ENCODE measurements at places on chromosomes 16 and 17.

GRCh38 chr17:74252211-74252610 lies 21.8 kb upstream of the DNAI2 start:
- no peak for DNase-seq

GRCh38 chr16:20801278-20801677 lies 5.0 kb downstream of the ERI2 start:
- no peak for DNase-seq

GRCh38 chr16:79195938-79196337 lies 404.6 kb downstream of the MAF start:
- no peak for DNase-seq

- DNase-seq: no peak
Measured at GRCh38 chr16:56894331-56894917, 29.4 kb downstream of the SLC12A3 start.

- DNase-seq: no peak
Measured at GRCh38 chr17:32009262-32009542, 2.0 kb downstream of the LRRC37B start.

DNA sequence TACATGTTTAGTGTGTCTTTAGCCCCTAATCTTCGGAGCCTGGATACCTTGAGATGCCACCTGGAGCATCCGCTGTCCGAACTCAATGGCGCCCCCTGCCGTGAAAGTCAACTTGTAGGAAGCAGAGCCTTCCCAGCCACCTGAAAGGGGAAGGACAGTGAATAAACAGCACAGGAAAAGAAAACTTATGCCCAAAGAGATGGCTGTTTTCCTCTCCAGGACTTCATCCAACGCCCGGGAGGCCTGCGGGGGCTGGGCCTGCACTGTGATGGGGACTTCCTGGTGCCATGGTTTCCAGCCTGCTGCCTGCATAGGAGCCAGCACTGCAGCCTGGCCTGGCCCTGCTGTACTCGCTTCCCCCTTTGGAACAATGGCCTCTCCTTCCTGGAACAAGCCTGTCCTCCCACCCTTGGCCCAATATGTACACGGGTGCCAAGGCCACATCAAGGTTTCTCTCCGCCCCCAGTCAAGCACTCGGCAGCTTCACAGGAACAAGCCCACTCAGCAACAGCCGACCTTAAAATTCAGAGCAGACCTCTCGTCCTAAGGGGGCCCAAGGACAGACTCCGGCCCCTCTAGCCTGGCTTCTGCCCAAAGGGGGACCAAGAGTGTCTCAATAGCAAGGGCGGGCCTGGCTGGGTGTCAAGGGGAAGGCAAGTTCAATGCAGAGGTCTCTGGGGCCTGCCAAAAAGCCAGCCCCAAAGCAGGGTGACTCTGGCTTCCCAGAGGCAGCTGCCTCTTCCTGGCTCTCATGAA lies 4.5 kb upstream of the UNC13D start:
- DNase-seq: peak; percentile 80

DNA sequence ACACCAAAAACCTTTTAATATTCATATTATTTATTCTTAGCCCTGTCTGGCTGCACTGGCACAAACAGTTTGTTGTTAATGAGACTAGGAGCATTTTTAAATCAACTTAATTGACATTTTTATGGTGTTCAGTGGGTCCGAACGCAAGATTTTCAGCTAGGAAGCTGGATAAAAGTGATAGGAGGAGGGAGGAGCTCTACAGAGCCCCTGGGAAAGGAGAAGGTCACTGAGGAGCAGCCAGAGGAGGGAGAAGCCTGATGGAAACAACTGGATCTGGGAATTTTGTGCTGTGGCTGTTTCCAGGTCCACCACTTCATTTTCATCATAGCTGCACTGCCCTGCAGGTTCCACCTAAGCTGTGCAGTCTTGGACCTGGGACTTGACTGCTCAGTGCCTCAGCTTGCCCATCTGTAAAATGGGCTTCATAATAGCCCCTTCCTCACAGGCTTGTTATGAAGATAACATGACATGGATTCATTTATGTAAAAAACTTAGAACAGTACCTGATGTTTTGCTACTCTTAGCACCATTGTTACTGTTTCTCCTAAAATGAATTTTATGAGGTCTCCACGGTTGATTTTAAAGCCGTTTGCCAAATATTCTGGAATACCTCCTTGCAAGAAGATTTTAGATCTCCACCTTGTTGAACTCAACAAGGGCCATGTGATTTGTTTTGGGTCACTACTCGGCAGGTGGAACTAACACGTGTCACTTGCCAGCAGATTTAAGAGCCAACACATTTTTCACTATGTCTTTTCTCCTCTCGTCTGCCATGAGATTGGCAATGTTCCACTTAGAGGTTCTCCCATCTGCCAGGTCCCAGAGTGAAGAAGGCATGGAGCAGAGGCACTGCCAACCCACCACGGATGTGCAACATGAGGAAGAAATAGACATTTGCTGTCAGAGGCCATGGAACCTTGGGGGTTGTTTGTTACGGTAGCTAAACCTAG lies 18.7 kb upstream of the GRIN2A start:
- DNase-seq: no peak

DNA sequence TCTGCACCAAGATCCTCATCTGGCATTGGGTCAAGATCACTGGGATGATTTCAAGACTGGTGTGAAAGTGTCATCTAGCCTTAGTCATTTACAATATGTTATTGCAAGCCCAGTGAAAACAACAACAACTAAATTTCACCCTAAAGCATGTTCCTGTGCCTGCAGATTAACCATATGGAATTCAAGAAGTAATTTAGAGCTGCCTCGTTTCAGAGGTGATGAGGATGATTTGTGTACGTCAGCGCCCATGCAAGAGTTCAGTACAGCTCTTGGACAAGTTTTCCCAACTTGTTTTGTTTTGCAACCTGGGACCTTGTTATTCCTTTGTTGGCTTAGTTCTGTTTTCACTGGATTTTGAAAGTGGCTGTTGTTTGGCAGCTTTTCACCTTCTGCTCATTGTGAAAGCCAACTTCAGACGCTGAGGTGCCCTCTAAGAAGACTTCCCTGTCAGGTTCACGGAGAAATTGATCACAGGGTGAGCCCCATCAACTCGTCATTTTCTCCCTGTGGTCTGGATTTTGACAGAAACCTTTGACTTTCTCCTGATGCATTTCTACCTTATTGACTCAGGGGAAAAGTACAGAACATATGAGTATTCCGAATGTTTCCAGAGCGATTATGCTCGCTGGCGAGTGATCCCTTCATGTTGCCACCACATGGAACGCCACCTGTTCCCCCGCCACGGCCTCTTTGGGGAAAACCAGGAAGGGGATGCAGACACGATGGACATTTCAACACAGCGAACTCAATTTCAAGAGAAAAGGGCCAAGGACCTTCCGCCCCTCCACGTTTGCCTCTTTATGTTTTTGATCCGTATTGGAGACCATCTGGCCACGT lies 85.6 kb downstream of the FOXL1 start:
- no peak for DNase-seq

- no peak for DNase-seq
Measured at GRCh38 chr16:30774367-30775130, 12.4 kb downstream of the RNF40 start.

DNA sequence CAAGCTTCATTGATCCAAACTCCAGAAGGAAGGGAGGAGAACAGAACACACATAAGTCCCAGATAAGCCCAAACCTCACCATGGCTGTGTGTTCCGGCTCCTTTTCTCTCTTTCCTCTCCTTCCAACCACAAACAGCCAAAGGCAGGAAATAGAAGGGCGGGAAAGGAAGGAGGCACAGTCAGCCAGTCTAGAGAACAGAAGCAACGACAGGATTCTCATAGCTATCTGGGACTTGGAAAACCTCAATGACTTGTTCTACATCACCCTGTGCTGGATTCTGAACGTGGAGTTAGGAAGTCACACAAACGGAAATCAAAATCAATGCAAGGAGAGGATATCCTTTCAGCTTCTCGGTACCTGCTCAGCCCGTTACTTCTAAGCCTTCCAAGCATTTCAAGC lies 9.0 kb downstream of the CRK start:
- no peak for DNase-seq

- no peak for DNase-seq
Measured at GRCh38 chr16:12453832-12454231, 349.9 kb downstream of the CPPED1 start.

DNA sequence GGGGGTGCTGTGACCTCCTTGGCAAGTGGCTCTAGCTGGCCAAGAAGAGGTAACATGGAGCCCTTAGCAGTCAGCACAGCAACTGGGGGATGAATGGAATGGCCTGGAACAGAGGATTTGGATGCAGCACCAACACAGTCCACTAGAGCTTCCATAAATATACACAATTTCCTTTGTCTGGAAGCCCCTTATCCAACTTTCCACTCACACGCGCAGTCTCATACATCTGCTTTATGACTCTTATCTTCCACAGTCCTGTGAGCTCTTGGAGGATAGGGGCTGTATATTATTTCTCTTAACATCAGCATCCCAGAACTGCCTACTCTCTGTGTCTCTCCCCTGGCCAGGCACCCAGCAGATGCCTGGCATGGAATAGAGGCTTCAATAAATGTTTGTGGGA lies 235.6 kb upstream of the MAF start:
- DNase-seq: no peak

- DNase-seq: no peak
Measured at GRCh38 chr17:49108318-49108717, 24.3 kb upstream of the B4GALNT2 start.

- no peak for DNase-seq
Measured at GRCh38 chr17:42814633-42815399, 9.3 kb downstream of the BECN1 start.

- DNase-seq: no peak
Measured at GRCh38 chr17:1058423-1059130, 61.6 kb downstream of the TIMM22 start.

DNA sequence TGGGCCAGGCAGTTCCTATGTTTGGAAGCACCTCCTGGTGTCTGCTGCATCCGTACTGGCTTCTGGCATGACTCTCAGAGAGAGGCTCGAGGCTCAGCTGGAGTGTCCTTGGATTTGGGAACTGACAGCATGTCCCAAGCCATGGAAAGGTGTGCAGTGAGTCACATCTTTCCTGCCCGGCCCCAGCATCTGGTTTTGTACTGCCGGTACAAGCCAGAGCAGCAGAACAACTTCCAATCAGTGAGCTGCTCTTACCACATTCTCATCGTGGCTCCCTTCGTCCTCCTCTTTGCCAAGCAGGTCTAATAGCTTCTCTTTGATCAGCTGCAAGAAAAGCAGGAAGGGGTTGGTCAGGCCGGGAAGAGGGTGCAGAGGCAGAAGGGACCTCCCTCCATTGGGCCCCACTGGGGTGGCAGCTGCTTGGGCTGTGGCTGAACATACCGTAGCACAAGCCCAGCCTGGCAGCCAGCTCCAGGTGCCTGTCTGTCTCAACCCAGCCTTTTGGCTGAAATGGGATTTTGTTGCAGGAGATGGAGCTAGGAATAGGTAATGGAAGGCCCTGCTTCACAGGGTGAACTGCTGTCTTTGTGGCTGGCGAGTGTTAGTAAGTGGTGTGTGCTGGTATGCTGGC lies 24.2 kb downstream of the SPACA3 start:
- no peak for DNase-seq

DNA sequence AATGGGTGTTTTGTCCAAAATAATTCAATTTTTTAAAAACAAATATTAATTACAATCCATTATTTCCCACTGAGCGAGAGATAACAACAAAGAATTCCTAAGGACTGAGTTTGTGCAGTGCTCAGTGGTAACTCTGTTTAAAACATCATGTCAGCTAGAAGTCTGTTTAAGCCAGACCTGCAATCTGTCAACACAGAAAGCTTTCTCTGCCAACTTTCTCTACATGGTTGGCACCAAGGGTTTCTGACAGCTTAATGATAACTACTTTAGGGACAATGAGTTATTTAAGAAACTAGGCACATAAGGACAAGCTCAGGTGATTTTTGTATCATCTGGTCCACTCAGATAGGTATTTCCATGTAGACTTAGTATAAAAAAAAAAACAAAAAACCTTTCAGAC lies 81.8 kb downstream of the WDR59 start:
- no peak for DNase-seq

GRCh38 chr16:79439901-79440300 lies 160.6 kb downstream of the MAF start:
- no peak for DNase-seq

DNA sequence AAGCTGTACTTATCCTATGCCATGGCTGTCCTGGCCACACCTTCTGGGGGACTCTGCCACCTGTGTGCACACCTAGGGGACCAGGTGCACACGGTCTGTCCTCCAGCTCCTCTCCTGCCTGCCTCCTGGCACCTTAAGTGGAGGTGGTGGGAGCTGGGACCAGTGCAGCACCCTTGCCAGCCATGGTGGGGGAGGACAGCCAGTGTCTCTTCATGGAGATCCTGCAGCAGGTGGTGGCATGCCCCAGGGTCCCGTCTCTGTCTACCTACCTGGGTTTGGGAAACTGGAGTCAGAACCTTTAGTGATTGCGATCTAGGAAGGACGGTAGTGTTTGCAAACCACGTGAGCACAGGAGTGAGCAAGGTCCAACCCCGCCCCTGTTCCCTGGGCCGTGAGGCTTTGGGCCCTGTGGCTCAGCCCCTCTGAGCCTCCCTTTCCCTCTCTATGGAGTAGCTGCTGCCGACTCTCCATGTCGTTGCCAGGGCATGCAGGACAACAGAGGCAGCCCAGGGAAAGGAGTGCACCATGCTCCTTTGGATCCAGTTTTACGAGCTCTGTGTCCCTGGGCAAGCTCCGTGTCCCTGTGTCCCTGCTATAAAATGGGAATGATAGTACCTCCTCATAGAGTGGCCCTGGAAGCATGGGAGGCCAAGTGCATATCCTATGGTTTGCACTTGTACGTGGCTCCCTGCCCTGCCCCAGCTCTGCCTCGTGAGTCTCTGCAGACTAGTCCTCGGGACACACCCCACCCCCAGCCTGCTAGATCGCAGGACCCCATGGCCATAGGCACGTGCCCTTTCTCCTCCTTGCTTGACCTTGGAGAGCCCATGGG lies 7.1 kb downstream of the ADGRG1 start:
- no peak for DNase-seq

DNA sequence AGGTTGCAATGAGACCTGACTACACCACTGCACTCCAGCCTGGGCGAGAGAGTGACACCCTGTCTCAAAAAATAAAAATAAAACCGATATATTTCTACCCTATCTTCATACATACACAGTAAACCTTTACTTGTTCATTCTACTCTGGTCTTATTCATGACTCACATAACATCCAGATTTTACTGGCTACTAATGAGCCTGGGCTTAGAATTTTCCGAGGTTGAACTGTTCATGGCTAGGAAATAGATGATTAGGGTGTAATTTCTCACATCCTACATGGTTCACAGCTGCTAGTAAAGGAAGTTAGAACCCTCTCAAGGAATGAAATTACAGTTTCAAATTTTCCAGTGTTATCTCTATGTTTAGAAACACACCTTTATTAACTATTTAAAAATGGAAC lies 14.7 kb downstream of the GSPT1 start:
- no peak for DNase-seq

DNA sequence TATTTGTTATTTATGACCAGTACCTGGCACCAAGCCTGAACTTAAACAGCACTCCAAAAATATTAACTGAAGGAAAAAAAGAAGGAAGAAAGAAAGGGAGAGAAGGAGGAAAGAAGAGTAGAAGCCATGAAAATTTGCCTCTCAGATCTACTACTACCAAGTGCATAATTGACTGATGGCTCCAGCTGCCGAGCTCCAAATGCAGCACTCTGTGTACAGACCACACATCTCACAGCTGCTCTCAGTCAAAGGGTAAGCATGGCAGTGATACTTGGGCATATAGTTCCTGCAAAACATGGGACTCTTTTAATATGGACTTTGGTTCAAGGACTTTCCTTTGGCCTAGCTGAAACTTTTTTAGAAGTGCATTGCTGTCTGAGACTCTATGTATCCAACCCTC lies 44.0 kb upstream of the NOG start:
- DNase-seq: no peak

- DNase-seq: no peak
Measured at GRCh38 chr17:11943759-11944347, 53.4 kb downstream of the ZNF18 start.

- no peak for DNase-seq
Measured at GRCh38 chr17:27485125-27485524, 28.9 kb downstream of the KSR1 start.
